ENCODE measurements at places on chromosomes 4 and X.

DNA sequence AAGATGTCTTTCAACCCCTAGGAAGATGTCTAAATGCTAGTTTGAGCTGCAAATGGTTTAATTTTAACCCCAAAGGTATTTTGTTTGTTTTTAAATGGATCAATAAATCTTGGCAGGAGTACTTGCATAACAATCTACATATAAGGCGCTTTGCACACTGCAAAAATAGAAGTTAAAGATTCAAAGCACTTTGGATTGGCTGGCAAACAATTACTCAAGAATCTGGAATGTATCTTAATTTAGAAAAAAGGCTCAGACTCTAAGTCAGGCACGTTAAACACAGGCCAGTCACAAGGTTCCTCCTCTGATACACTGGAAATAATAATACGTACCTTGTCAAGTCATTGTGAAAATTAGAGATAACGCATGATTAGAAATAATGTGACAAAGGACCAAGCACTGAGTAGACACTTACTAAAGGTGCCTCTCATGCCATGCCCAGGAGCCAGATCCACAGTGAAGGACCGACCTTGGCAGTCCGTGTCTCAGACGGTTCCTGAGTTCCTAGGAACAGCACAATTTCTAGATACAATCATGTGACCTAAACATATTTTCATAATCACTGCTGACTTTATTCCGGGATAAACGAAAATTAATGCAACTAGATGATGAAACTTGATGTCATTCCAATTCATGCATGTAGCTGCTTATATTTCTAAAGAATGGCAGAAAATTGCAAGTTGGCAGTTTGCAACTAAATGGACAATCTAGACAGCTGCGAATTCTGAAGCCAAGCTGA lies 49.6 kb downstream of the PROM1 start:
- no peak for DNase-seq

GRCh38 chrX:19964017-19964710 lies 26.7 kb downstream of the BCLAF3 start:
- DNase-seq = peak; percentile 77

GRCh38 chr4:100081491-100081890 lies 108.8 kb downstream of the DDIT4L start:
- DNase-seq = no peak

DNA sequence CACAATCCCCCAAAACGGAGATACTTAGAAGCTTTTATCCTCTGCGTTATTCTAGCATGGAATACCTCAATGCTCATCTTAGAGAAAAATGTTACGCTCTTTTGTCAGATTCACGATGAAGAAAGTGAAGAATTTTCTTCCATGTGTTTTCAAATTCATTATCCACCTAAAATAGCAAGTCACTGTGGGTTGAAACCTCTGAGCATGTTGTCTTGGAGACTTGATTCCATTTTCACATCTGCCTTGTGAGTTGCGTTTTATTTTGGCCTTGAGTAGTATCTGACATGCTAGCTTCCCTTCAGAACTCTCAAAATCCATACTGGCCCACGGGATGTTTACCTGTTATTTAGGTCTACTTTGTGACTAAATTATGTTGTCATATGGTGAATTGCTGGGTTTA lies 66.3 kb downstream of the C4orf46 start:
- no peak for DNase-seq

DNA sequence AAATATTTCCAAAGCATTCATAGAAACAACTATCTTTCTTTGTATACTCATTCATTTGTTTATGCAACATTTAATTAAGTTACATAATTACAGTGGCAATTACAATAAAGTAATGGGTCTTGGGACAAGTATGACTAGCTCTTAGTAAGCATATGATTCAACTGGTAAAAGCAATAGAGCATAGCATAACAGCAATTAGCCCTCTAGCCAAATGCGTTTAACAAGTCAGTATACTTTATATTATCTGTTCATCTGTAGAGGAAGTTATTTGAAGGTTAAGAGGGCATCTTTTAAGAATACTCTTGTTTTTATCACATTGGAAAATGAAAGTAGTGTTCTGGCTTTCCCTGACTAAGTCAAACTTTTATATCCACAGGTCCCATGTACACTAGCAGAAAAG lies 198.1 kb upstream of the UGT8 start:
- no peak for DNase-seq

All from activated CD4-positive, alpha-beta T cell treated with anti-CD3 and anti-CD28 coated beads, Interleukin-2, Interleukin-6, amounts not matched to agents 100 ng/mL and 50 ng/mL, durations not matched to agents 16 hours and 8 hours (primary cell).